Amniotic stem cell (primary cell): ENCODE measurements at places on chromosomes 1 and 21.

GRCh38 chr1:182147951-182148350 is 86.4 kb upstream of the ZNF648 start:
- no peak for DNase-seq

DNA sequence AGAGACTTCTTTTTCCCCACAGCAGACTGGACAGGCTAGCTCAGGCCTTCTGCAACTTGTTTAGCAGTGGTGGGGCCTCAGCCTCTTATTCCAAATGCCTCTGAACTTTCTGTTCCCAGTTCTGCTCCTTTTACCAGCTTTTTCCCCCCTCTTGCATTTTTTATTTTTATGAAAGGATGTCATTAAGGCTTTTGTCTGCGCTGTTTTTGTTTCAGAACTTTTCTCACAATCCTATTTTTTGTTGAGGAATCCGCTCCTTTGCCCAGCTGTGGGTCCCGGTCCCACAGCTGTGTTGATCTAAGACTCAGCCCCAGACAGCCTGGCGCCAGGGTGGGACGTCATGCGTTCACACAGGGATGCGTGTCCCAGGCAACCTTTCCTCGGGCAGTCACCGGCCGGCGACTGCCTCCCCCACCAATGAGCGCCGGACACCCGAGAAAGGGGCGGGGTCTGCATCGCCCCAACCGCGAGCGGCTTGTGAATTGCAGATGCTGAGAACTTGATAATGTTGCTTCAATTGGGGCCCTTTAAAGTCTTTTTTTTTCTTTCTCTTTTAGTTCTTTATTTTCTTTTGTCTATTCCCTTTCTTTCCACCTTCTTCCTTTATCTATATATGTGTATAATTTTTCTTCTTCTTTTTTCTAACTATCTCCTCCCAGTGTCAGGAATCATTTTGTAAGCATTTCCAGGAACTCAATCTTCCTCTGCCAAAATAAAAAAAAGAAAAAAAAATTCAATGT is 3.0 kb upstream of the ID3 start:
- DNase-seq = peak; percentile 96

DNA sequence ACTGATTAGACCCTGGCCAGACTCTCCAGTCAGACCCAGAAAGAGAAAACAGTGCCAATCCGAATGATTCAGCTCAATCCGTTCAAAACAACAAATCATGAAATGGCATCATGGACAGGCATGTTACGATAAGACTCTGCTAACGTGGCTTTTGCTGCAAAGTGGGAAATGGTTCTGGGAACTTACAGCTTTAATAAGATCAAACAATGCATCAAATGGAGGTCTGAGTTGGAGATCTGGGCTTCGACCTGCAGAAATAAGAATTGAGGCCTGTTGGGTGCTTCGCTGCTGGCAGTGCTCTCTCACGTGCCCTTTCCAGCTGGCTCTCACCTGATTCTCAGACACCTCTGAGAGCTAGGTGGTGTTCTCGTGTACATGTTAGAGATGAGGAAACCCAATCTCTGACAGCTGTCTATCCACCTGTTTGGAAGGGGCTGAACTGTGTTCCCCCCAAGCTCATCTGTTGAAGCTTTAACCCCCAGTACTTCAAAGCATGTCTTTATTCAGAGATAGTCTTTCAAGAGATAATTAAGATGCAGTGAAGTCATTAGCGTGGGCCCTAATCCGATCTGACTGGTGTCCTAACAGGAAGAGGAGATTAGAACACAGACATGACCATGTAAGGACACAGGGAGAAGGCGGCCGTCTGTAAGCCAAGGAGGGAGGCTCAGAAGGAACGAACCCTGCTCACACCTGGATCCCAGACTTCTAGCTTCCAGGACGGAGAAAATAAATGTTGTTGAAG is 45.5 kb upstream of the ETS2 start:
- no peak for DNase-seq

DNA sequence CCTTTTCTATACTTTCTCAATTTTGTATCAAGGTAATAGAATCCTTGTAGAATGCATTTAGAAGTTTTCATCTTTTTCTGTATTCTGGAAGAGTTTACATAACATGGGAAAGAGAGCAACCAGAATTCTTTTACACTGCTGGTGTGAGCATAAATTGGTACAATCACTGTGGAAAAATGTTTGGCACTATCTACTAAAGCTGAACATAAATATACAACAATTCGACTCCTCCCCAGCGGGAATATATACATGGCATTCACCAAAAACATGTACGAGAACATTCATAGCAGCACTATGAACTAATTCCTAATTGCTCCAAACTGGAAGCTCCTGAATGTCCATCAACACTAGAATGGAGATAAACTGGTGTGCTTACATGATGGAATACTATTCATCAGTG is 1.8 kb upstream of the ACBD6 start:
- DNase-seq = no peak

DNA sequence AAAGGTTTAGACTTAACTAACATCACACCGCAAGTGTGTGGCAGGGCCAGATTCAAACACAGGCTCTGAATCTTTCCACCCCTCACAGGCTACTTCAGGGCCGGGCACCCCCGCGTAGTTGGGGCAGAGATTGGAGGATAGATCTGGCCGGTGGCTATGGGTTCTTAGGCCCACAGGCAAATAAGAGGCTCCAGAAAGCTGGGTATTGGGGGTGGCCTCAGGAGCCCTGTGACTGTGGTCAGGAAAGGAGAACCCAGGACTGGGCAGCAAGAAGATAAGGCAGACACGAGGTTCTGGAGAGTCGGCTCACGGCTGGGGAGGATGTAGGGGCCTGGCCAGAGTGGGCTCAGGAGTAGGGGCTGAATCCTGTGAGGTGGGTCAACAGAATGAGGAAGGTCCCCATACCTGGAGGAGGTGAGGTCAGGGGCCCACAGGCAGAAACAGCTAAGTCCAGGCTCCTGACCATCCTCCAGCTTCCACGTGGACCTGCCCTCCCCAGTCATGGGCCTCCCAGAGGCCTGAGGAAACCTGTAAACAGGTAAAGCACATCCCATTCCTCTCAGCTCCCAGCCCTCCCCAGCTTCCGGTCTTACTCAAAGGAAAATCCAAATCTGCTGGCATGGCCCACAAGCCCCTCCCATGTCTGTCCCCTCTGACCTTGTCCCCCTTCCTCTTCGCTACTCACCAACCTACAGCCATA is 306.2 kb downstream of the MATN1 start:
- no peak for DNase-seq

- DNase-seq = no peak
Measured at GRCh38 chr1:220344745-220345144, 72.5 kb upstream of the RAB3GAP2 start.

DNA sequence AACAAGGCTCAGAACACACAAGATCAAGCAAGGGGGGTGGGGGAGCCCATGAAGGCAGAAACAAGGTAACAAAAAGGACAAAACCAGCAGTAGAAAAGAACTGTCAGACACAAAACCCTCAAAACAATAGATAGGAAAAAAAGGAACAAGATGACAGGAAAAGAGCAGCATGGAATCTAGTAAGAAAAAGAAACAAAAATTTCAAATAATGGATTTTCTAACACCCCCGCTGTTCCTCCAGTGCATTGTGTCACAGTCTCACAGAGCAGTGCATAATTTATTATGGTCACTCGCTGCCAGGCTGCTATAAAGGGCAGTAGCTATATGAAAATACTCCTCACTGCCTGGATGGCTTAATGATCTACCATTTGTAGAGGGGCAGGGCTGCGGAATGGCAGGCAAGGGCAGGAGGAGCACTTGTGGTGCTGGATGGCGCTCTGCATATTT is 567.9 kb downstream of the DPYD start:
- no peak for DNase-seq

DNA sequence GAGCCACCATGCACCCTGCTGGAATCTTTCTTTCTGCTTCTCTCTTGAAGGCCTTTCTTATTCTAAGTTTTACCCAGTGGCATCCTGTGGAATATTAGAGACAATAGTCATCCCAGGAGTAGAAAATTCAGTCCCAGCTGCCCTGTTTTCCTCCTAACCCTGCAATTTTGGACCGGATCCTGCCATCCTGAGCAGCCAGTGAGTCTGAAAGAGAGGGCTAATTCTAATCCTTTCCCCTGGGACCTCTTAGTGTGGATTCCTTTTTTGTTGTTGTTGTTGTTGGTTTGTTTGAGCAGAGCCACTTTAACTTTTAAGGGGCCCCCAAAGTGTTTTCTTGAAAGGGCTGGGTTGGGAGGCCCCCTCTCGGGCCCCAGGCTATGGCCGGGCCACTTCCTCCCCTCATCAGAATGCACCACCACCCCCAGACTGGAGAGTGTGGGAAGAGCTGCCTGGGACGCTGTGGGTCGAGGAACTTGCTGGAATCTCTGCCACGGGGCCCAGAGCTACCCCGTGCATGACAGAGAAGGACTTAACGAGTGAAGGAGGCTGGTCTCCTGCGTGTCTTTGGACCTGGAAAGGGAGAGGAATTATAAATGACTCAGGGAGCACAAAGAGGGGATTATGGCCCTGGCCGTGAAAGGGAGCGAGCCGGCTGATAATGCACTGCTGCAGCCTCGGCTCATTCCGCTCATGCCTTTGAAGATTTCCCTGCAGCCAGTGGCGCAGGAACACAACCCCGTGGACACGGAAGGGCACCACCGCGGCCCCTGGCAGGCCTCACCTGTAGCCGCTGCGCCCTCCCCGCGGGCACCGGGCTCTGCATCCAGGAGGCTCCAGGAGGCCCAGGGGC is 81.0 kb upstream of the AKT3 start:
- DNase-seq = no peak

DNA sequence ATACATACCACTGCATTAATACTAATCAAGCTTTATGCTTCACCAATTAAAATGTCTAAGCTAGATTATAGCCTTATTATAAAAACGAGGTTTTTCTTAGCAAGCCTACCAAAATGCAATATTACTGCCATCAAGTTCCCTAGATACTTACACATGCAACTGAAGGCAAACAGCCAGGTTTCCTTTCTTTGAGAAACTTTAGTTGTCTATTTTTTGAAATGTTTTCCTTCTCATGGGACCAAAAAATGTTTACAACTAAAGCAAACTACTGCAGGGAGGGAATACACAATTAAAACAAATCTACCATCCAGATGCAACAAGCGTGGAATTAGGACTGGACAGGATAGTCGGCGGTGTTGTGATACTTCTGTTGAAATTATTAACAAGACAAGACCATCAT is 1.3 kb downstream of the ZNF644 start:
- DNase-seq = no peak

DNA sequence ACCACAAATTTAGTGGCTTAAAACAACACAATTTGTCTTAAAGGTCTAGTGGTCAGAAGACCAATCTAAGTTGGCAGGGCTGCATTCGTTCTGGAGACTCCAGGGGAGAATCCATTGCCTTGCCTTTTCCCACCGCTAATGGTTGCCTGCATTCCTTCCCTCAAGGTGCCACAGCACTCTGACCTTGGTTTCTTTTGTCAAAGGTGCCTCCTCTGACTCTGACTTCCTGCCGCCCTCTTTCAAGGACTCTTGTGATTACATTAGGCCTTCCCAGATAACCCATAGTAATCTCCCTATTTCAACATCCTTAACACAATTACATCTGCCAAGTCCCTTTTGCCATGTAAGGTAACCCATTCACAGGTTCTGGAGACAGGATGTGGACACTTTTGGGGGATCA is 145.3 kb downstream of the S1PR1 start:
- DNase-seq = no peak

- peak; percentile 61 for DNase-seq
Measured at GRCh38 chr1:205301205-205301821, 20.2 kb downstream of the NUAK2 start.

GRCh38 chr1:202133001-202133400 is 10.3 kb downstream of the GPR37L1 start:
- DNase-seq = no peak

- DNase-seq = no peak
Measured at GRCh38 chr1:115412286-115412685, 74.2 kb upstream of the NGF start.
